ENCODE measurements at places on chromosomes 2 and 18.

DNA sequence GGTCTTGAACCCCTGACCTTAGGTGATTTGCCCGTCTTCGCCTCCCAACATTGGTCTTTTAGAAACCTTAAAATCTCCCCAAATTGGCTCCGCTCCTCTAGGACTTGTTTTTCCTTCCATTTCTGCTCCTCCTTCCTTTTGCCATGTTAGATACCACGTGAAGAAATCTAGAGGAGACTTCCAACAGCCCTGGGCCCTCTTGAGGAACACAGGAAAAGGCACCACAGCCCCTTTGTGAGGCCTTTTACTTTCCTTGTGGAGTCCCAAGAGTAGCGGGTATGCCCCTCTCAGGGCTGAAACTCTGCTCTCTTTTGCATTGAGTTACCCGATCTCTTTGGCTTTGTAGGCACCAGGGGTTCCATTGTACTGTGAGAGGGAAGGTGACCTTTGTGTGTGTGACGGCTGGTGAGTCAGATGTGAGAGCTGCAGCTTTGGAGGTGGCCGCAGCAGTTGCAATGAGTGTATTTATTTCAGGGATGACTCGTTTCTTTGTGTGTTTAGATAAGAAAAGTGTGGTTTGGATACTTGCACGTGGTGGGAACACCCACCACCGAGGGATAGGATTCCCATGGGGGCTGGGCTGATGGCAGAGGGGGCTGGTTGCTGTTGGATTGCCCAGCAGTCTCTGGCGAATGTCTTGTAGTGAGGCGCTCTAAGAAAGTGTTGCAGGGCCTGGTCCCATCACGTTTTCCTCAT is 218.4 kb upstream of the HS6ST1 start:
- peak; percentile 39 for DNase-seq

GRCh38 chr18:54829856-54830255 is 1.6 kb downstream of the RAB27B start:
- no peak for DNase-seq

GRCh38 chr2:219946021-219946420 is 318.6 kb downstream of the SLC4A3 start:
- DNase-seq = no peak

DNA sequence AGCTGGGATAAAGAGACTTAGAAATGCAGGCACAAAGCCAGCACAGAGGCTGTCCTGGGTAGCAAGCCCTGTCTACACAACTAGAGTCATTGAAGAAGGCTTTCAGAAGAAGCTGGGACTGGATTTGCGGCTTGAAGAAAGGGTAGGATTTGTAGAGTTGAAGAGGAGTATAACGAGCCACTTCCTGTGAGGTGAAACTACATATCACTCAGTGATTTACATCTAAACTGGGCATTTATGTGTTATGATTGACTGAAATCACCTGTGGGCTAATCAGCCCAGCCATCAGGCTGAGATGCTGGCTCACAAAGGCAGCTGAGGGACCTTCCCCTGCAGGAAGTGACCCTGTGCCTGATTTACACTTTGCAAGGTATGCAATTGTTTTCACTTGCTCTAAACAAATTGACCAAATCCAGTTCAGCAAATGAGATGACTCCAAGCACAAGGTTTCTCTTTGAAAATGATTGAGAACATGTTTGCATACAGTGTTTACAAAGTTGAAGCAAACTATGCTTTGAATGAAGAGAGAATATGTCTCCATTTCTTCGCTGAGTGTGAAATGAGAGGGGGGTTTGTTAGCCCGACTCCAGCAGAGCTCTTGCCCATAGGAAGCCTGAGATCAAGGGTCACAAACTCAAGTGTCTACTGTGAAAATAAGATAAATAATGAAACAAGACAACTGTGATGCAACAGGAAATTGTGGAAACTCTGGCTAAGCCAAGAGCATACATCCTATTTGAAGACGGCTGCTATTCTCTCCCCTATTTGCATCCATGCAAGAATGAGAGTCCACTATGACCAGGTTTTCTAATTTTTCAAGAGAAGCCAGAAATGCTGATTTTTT is 69.3 kb upstream of the HK2 start:
- no peak for DNase-seq

GRCh38 chr18:12262748-12263147 is 8.6 kb downstream of the CIDEA start:
- no peak for DNase-seq

All from amniotic stem cell (primary cell).